ENCODE measurements at places on chromosomes 4 and X.

DNA sequence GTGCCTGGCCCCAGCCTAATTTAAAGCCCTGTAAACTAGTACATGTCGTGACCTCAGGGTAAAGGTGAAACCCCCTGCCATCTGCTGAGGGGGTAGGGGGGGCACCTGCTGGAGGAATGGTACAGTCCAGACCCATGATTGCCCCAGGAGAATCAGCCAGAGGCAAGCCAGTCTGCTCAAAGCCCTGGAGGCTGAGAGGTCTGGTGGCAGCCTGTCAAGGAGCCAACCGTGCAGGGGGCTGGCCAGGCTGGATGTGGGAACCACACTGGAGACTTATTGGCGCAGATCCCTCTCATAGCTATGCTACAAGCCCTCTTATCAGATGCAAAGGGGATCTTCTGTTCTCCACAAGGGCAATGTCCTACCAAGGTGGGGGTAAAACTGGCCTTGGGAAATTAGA is 31.4 kb upstream of the PJA1 start:
- no peak for DNase-seq

GRCh38 chr4:10584042-10584441 is 100.5 kb downstream of the CLNK start:
- no peak for DNase-seq

- DNase-seq, result no peak
Observed at GRCh38 chrX:11970578-11971359, 167.5 kb upstream of the FRMPD4 start.

GRCh38 chrX:122241959-122242358 is 942.1 kb upstream of the GRIA3 start:
- DNase-seq, result no peak
